ENCODE measurements at places on chromosomes 12 and 14.

- DNase-seq = no peak
Measured at GRCh38 chr12:130087222-130087621, 75.0 kb upstream of the FZD10 start.

DNA sequence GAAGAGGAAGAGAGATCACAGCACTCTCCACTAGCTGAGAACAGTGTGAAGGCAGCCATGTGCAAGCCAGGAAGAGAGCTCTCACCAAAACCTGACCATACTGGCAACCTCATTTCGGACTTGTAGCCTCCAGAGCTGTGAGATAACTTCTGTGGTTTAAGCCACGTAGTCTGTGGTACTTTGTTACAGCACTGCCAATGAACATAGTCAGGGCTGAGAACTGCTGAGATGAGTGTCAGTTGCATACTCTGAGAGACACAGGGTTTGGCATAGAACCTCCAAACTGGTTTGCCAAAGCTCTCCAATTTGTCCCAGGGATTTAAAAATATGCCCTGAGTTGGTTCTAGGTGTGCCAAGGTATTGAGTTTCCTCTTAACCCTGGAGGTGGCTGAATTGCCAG lies 218.6 kb downstream of the ATP23 start:
- DNase-seq = no peak

DNA sequence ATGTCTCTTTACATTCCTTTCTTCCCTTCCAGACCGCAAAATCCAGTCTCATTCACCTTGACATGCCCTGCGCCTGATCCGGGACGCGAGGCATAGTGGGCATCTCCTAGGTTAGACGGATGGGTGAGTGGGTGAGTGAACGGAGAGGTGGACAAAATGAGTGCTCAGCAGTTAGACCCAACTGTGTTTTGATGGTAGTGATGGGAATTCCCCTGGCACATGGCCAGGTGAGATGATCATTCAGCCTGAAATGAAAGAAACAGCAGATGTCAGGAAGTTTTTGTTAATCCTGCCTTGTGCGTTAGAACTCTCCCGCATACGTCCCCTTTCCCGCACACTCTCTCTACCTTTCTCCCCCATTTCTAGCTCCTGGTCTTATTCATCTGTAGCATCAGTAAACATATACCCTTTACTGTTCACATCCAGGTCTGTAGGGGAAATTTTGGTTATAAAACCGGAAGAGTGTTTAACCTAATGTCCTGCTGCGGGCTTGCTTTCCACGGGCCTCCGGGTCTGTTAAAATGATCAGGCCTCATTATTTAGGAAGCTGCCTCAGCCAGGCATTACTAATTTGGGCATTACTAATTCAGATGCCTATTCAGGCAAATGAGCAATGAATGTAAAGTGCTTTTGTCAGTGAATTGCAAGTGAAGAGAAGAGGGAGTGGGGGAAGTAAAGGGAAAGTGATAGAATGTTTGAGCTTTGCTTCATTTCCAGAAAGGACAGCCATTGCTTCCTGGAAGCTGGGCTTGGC lies 172.8 kb downstream of the ETV6 start:
- DNase-seq = no peak

GRCh38 chr12:124928095-124928911 lies 13.9 kb upstream of the UBC start:
- no peak for DNase-seq

- no peak for DNase-seq
Measured at GRCh38 chr12:88634008-88634407, 53.7 kb upstream of the KITLG start.

GRCh38 chr14:54490445-54491175 lies 1.8 kb upstream of the GMFB start:
- no peak for DNase-seq

DNA sequence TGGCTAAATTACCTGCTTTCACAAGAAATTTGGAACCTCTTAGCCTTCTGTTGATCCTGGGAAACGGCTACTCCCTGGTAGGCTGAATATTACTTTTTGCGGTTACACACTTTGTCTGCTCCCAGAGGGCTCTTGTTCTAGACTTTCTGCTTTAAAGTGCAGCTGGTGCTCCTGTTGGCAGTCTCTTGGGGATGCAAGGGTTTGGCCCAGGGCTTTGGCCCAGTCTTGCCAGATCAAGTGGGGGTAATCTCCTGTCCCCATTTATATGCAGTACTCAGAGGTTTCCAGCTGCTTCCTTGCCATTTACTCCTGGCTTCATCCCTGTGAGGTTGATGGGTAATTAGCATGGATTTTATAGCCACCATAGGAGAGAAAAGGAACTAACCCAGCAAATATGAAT lies 558.2 kb upstream of the MIS18BP1 start:
- DNase-seq = no peak

DNA sequence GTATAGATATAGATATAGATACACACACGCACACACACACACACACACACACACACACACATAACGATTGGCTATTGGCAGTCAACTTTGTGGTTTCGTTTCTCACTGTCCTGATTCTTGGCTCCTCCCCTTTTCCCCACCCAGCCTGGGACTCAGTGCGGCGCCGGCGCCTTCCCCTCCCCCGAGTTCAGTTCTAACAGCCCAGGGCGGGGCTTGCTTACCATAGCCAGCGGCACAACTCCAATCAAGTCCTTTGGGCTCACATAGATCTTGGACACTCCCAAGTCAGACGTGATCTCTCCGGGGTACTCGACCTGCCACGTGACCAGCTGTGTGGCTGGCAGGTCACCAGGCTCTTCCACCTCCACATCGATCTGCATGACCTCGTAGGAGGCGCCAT lies 484.1 kb downstream of the GLT1D1 start:
- no peak for DNase-seq

- no peak for DNase-seq
Measured at GRCh38 chr14:101947577-101947903, 16.8 kb upstream of the DYNC1H1 start.

- DNase-seq = no peak
Measured at GRCh38 chr12:53336181-53336681, at the start of gene SP7. Gene SP7, minus strand, starts transcription at chr12:53336354. Its CDS starts 708 bp downstream, at chr12:53335646.

- peak; percentile 86 for DNase-seq
Measured at GRCh38 chr12:110403146-110403975, at the start of gene ANAPC7. Gene ANAPC7, minus strand, starts transcription at chr12:110403708. Its CDS starts 81 bp downstream, at chr12:110403627.

- DNase-seq = no peak
Measured at GRCh38 chr12:105773471-105773870, 365.3 kb downstream of the NUAK1 start.

DNA sequence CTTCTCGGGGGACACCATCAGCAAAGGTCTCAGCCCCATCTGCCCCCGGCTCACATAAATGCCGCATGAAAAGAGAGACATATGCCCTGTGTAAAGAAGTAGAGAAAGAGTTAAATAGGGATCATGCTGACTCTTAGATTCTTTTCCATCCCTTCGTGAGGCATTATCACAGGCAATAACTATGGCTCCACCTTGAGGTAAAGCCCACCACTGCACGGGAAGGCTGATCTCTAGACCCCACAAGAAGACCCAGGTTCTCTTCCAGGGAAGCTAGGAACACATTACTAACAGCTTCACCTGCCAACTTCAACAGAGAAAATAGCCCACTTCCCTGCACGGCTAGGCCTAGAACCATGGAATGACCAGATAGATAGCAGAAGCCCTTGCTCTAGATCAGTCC lies 14.1 kb upstream of the NOP2 start:
- DNase-seq = no peak

- no peak for DNase-seq
Measured at GRCh38 chr12:128766738-128767501, 56.8 kb downstream of the SLC15A4 start.

DNA sequence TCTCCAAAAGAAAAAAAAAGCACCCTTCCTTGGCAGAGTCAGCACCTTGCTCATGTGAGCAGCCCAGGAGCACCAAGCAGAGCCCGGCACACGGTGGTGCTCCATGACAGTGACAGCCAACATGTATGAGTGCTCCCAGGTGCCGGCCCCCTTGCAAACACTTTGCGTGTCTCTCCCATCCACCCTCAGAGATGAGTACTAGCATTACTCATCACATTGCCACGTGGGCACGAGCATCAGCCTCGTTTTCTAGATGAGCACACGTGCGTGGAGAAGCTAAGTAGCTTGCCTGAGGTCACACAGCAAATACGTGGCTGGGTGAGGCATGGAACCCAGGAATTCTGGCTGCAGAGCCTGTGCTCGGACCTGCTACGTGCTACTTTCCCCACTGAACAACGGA lies 177.9 kb upstream of the PRMT8 start:
- no peak for DNase-seq

All from GM18507 (cell line).